ENCODE measurements at places on chromosomes 16 and 17. TPM values are rescaled to one million over a fixed set of nuclear protein-coding genes. Genes with fewer than 3 reads are reported as not detected.

DNA sequence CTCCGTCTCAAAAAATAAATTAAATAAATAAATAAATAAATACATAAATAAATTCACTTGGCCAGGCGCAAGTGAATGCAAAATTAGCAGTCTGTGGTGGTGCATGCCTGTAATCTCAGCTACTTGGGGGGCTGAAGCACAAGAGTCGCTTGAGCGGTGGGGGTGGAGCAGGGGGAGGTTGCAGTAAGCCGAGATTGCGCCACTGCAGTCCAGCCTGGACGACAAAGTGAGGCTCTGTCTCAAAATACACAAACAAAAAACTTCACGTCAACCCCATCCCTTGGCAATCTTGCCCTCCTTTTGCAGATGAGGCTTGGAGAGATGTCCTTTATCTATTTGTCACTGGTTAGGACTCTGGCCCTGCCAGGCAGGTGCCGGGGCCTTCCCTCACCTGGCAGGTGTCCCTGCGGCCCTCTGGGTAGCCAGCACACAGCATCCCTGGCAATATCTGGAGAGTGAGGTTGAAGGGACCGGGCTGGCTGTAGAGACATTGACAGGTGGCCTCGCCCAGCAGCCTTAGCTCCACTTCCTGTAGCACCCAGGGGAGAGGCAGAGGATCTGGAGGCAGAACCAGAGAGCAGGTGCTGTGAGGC lies 4.4 kb downstream of the PRSS36 start:
- no peak for DNase-seq

DNA sequence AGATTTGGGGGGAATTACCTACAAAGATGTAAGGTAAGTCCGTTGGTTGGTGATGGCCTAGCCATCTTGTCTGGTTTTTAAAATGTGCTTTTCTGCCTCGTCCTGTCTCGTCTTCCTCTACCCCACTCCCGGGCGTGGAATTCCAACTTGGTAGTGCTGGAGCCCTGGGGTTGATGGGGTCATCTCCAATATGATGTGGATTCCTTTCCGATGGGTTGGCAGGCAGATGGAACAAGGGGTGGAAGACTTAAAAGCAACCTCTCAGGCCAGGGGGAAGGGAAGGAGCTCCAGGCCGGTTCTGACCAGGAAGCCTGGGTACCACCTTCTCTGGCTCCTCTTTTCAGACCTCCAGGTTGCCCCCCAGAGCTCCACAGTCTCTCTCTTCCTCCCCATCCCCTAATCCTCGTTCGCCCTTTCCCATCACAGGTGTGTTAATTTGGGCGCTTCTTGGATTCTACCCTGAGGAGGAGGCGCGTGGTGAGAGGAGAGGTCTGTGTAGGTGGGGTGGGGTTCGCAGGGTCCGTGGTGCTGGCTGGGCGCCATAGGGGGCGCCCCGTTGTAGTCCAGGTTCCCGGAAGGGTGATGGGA lies 5.1 kb upstream of the HOXB2 start:
- DNase-seq: no peak

DNA sequence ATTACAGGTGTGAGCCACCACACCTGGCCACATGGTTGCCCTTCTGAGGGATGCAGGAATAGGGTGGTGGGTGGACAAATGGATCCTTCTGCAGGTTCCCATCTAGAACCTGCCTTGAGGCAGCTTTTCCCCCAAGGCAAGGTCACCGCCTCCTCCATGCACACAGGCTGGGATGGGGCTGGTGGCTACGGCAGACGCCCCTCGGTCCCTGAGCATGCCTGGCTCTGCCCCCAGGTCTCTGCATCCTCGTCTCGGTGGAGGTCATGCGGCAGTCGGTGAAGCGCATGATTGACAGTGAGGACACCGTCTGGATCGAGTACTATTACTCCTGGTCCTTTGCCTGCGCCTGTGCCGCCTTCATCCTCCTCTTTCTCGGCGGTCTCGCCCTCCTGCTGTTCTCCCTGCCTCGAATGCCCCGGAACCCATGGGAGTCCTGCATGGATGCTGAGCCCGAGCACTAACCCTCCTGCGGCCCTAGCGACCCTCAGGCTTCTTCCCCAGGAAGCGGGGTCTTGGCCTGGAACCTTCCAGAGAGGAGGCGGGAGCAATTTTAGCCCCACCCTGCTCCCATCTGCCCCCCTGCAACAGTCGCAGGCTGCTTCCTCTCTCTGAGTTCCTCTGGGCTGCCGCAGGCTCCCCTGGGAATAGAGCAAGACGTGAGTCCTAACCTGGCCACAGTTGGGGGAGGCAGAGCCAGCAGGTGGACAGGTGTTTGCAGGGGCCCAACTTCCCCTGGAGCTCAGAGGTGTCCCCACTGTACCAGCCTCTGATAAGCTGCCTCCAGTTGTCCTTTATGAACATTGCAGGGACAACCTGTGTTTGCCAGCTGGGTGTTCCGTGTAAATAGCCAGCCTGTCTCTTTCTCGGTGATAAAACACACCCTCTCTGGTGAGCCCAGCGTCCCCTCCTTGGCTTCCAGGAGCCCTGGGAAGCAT lies 11.7 kb downstream of the CACNG1 start:
- DNase-seq: peak; percentile 7

- peak; percentile 29 for DNase-seq
These were observed 468.1 kb downstream of the SOX9 start for GRCh38 chr17:72588961-72589360.

The ENPP7 gene
- total RNA-seq: not detected

- DNase-seq: no peak
These were observed 97.9 kb downstream of the HS3ST3B1 start for GRCh38 chr17:14398766-14399165.

The RCVRN gene
- total RNA-seq: 0.32 TPM

The IRX5 gene
- 59.0 TPM for total RNA-seq

DNA sequence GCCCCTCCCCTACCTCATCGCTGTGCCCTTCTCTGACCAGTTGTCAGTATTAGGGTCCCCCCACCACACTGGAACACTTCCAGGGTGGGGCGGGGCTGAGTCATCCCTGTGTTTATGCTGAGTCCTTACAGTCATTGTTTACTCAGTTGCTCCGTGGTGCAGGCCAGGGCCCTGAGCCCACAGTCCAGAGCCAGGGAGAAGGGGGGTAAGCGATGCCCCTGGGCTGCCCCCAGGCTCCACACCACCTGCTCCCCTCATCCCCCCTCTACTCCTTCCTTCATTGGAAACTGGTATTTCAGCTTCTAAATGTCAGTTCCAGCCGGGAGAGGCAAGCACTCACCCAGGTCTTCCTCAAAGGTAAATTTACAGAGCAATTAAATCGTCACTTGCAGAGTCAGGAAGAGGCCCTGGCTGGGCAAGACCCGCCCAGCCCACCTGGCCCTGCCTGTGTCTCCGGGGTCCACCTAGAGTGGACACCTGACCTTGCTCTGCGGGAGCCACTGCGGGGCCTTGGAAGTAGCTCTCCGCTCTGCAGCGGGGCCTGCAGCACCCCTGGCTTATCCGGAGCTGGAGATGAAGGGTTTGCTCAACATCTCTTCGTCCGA lies 4.8 kb downstream of the ATP2A3 start:
- peak; percentile 70 for DNase-seq

The NETO2 gene
- 16.7 TPM for total RNA-seq

The C16orf86 gene
- total RNA-seq: 11.1 TPM
